ENCODE measurements at places on chromosomes 12 and 14.

- DNase-seq: no peak
These were observed 18.2 kb upstream of the RD3L start for GRCh38 chr14:103960457-103961055.

- no peak for DNase-seq
These were observed 11.1 kb downstream of the CCDC62 start for GRCh38 chr12:122785503-122785902.

- DNase-seq: peak; percentile 29
These were observed 92.6 kb upstream of the MAP1LC3B2 start for GRCh38 chr12:116466536-116466935.

DNA sequence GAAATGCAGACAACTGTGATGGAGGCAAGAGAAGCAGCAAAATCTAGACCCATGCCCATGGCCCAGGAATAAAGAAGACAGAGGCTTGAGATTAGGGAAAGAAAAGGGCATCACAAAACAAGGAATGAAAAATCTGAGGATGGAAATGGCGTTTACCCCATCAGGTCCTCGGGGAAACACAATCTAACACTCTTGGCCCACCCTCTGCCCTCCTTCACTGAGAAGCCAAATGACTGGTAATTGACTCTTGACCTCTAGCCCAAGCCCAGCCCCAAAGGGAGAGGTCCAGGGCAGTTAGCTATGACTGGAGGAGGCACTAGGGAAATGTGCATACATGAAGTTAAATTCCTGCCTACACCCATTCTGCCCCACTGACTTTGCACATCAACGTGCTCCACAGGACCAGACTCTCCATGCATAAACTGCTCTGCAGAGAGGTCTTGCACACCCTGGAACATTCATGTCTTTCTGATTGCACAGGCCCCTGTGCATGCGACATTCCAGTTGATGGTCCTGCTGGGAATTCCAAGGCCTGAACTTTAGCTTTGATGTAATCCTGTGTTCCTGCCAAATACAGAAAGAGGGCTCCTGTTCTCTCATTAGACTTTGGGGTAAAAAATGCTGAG, 5.7 kb downstream of the ZFHX2 start:
- DNase-seq: no peak

DNA sequence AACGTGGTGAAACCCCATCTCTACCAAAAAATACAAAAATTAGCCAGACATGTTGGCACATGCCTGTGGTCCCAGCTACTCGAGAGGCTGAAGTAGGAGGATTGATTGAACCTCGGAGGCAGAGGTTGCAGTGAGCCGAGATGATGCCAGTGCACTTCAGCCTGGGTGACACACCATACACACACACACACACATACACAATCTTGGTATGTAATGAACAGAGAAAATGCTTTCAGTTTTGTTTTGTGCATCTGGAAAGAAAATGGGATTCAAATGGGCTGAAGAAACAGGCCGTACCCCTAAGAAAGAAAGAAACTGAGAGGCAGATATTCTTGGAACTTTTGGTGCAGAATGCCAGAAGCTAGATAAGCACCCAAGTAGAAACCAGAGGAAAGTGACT, 107.2 kb downstream of the PDE3A start:
- peak; percentile 51 for DNase-seq

- no peak for DNase-seq
These were observed at the start of gene IL23A for GRCh38 chr12:56338308-56339157. IL23A (plus strand) TSS chr12:56338884; CDS start chr12:56339045, 161 bp downstream.

- peak; percentile 24 for DNase-seq
These were observed 1.2 kb downstream of the CDK2AP1 start for GRCh38 chr12:123270214-123271000.

DNA sequence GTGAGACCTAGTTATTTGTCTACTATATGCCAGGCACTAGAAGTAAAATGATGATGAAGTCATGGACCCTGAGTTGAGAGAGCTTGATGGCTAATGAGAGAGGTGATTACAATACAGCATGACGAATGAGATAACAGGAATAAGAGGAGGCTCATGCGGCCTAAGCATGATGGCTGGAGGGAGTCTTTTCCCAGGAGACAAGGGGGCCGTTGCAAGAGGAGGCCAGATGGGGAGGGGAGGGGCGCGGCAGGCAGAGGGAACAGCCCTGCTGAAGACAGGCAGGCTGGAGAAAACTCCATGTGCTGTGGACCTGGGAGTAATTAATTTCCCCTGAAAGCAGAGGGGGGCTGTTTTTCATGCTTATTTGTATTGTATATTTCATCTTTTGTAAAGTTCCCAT, 144.7 kb upstream of the RFLNA start:
- no peak for DNase-seq

- peak; percentile 58 for DNase-seq
These were observed 18.2 kb upstream of the CACNA2D4 start for GRCh38 chr12:1936406-1937320.

DNA sequence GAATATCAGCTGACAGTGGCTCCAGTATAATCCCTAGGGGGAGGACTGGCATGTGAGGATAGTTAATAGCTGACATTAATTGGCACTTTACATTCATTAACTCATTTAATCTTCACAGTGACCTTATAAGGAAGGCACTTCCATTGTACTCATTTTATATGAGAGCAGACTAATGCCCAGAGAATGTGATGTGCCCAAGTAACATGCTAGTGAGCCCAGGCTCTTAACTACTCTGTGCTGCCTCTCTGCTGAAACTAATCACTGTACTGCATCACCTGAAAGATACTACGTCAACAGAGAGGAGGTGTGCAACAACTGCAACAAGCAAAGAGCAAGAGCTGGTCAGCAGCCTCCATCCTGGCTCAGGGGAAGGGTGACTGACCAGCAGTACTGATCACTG, 40.1 kb downstream of the GALNT4 start:
- DNase-seq: no peak

DNA sequence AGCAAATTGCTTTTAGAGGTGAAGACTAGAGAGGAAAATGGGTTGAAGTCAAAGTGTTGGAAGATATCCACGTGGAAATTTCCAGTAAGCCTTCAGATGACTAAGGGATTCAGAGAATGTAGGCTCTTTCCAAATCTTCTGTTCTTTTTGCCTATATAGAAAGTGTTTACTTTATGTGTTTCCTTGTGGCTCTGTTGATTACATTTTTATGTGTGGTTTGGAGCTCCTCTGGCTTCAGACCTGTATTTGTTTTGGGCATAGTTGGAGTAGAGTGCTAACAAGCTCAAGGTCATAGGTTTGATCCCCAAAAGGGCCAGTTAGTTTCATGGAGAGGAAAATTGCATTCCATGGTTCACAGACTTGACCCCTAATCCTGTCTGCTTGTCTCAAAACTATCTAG, 91.9 kb downstream of the IGF1 start:
- DNase-seq: no peak

GRCh38 chr12:1890119-1890703, 28.2 kb downstream of the CACNA2D4 start:
- no peak for DNase-seq

- DNase-seq: no peak
These were observed 76.3 kb downstream of the CACNA1C start for GRCh38 chr12:2129076-2129475.

Data from fibroblast of pulmonary artery (primary cell).